Fibroblast of pulmonary artery (primary cell): ENCODE measurements at places on chromosomes 16 and 17.

- no peak for DNase-seq
Measured at GRCh38 chr16:4570086-4570485, 13.9 kb downstream of the C16orf96 start.

DNA sequence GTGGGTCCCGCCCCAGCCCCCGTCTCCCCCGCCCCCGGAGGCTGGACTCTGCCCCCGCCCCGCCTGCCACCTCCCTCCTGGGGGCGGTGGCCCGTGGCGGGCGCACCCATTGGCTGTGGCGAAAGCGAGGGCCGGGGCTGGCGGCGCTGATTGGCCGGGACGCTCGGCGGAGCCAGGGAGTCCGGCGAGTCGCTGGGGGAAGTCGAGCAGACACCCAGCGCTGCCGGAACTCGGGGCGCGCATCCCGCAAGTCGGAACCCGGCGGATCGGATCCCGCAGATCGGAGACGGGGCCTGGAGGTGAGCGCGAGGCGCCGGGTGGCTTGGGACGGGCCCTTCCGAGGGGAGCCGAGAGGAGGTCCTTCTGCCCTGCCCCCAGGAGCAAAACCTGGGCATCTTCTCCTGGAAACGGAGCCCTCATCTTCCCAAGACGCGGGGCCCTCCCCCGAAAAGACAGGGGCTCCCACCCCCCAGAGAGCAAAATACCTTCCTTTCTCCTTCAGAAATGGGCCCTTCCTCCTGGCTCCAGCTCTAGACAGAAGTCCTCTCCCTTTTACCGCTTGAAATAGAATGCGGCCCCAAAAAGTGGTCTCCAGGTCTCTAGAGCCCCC is at the start of gene ABAT:
Gene ABAT, plus strand, starts transcription at position 205 of the 610 bp plus-strand sequence. CDS start 61,123 bp downstream, outside the sequence.
- peak; percentile 68 for DNase-seq

DNA sequence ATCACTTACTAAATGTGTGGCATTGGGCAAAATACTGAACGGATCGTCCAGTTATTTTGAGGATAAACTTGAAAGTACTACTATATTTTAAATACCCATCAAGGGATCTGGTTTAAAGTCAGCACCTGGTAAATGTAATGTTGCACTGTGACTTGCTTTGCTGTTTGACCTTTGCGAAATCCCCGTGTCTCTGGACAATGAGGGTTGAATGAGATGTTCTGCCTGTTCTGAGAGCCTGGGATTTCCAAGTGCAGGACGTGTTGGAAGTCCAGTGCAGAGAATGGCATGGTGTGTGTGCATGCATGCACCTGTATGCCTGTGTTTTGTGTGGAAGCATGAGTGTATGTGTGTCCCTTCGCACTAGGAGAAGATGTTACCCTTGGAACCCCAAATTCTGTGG is 106.6 kb downstream of the N4BP1 start:
- no peak for DNase-seq

DNA sequence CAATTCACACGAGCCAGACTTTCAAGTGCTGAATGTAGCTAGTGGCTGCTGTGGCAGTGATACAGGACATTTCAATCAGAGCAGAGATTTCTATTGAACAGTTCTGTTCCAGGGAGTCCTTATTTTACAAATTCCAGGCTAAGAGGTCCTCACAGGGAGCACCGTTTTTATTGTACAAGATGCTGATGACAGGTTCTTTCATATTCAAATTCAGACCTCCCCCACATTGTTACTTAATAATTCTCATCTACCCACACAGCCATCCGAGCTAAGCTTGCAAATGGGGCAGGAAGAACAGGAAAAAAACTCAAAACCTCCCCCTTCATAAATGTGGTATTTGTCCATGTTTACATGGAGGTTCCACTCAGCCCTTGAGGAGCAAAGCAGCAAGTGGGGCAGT is 9.8 kb downstream of the GABARAPL2 start:
- DNase-seq = no peak

- no peak for DNase-seq
Measured at GRCh38 chr16:16144416-16144815, 78.9 kb downstream of the ABCC6 start.

DNA sequence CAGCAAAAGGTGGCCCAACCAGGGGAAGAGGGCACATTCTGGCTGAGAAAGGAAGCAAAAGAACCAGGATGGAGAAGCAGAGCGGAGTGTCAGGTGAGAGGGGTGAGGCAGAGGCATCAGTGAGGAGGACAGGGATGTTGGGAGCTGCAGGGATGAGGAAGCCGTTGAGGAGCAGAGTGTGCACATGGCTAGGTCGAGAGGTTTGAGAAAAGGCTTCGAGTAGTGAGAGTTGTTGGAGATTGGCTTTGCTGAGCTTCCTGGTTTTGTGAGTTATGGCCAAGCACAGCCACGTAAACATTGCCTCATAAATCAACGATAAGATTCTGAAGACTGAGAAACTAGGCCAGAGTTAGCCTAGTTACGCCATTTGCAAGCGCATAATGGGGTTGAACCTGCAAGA is 26.9 kb downstream of the DNAH2 start:
- DNase-seq = peak; percentile 20

- DNase-seq = no peak
Measured at GRCh38 chr16:54936979-54937670, 6.5 kb downstream of the IRX5 start.

- no peak for DNase-seq
Measured at GRCh38 chr16:88809676-88810165, 2.0 kb downstream of the APRT start.

GRCh38 chr16:58057784-58058183 is 32.2 kb downstream of the MMP15 start:
- no peak for DNase-seq

- DNase-seq = no peak
Measured at GRCh38 chr17:8744086-8744785, 400 bp downstream of the CCDC42 start.

DNA sequence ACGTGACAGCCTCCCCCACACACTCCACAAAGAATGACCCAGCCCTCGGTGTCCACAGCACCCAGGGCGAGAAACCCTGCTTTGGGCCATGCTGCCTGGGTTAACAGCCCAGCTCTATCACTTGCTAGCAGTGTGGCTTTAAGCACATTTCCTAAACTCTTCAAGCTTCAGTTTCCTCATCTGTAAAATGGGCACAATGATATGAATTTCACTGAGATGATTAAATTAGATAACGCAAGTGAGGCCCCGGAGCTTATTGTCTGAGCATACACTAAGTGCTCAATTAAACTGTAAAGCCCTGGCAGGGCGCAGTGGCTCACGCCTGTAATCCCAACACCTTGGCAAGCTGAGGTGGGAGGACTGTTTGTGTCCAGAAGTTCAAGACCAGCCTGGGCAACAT is 79.4 kb downstream of the LITAF start:
- no peak for DNase-seq

DNA sequence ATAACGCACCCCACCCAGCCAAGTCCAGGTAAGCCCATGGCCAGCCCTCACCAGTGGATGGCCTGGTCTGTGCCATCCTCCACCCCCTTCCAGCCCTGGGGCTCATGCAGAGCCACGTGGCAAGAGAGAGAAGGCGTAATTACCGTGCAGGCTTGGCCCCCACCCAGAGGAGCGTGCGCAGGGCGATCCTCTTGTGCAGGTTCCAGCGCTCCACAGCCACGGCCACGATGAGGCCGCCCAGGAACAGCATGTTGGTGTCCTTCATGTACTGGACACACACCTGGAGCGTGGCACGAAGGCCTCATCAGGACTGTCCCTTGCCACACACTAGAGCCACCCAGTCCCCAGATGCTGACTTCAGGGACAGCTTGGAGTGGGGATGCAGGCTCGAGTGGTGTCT is 6.7 kb downstream of the SLC13A5 start:
- DNase-seq = no peak

- DNase-seq = peak; percentile 78
Measured at GRCh38 chr17:75238684-75239191, 22.7 kb downstream of the GGA3 start.

- DNase-seq = peak; percentile 26
Measured at GRCh38 chr16:87457061-87457611, 35.7 kb downstream of the ZCCHC14 start.

DNA sequence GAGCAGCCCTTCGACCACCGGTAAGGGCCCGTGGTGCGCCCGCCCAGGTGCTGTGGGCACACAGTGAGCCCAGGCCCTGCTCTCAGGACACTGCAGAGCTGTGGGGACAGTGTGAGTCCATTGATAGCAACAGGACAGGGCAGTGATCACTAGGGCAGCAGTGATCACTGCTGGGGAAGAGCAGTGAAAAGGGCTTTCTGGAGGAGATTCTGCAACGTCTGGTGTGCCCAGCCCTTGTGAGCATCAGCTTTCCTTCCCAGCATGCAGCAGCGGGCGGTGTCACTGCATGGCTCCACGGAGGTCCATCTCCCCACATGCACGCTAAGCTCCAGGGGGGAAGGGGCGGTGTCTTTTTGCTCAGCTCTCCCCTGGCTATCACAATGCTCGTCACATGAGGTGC is 32.1 kb downstream of the MAP1LC3B start:
- DNase-seq = no peak

GRCh38 chr17:68057531-68057952 is 22.0 kb downstream of the KPNA2 start:
- peak; percentile 66 for DNase-seq

DNA sequence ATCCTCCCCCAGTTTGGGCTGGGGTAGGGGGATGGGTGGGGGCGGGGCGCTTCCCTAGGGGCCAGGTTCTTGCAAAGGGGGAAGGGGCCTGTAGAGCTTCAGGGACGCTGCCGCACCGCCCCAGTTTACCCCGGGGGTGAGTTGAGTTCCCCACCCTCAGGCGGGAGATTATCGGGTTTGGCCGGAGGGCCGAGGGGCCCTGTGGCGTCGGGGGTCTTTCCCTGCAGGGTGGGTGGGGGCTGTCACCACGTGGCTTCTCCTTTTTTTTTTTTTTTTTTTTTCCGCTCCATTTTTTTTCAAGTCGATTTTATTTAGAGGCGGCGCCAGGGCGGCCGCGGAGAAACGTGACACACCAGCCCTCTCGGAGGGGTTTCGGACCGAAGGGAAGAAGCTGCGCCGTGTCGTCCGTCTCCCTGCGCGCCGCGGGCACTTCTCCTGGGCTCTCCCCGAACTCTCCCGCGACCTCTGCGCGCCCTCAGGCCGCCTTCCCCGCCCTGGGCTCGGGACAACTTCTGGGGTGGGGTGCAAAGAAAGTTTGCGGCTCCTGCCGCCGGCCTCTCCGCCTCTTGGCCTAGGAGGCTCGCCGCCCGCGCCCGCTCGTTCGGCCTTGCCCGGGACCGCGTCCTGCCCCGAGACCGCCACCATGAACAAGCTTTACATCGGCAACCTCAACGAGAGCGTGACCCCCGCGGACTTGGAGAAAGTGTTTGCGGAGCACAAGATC is at the start of gene IGF2BP1:
Gene IGF2BP1, plus strand, starts transcription at position 283 of the 724 bp plus-strand sequence. Its CDS starts 361 bp downstream, at position 644.
- peak; percentile 73 for DNase-seq

DNA sequence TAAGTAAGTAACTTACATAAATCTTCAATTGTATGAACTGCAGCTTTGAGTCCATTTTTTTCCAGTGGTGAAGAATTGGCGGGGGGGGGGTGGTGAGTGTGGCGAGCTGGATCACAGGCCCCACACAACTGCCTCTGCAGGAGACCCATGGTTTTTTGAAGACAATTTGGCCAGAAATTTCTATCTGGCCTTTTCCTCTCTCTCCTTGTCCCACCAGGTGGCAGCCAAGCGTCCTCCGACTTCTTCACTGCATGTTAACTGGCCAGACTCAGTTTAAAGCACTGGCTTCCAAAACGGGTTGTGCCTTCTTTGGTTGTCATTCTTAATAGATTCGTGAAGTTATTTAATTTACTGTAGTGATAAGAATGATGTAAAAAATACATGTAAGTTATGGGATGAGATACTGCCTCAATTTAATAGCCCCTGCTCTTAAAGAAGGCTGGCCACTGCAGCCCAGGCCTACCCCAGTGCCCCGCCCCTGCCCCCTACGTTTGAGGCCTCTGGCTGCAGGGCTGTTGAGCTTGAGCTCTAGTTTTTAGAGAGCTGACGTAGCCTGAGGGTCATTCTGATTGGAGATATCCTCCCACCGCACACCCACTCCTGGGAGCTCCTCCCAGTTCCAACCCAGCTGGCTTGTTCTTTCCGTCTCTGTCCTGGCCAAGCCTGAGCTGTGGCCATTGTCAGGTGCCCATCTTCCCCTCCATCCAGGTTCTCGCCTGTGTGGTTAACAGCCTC is 36.4 kb downstream of the AKAP1 start:
- DNase-seq = peak; percentile 59

GRCh38 chr17:40354221-40355122 is 10.1 kb downstream of the GJD3 start:
- no peak for DNase-seq

DNA sequence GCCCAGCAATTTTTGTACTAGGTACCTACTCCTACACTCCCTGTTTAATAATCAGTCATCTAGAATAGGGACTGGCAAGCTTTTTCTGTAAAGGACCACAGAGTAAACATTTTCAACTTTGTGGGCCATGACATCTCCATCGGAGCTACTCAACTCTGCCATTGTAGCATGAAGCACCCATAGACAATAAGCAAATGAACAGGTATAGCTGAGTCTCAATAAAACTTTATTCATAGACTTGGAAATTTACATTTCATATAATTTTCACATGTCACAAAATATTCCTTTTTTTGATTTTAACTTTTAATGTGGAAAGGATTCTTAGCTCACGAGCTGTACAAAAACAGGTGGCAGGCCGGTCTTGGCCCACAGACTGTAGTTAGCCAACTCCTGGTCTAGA is 345.8 kb downstream of the SOX9 start:
- DNase-seq = no peak

DNA sequence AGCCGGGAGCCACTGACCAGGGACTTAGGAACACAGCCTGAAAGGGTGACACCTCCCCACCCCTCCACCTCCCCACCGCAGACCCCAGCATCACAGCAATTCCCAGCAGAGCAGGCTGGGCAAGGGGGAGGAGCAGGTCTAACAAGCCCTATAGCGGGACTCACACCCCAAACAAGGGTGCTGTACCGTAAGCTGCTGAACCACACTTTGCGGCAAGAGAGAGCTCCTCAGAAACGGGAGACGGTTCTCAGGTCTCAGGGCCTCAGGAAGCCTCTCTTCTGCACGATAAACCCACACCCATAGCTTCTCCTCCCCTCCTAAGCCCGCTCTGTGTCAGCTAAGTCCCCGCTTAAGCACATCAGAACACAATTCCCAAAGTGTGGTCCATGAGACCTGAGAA is 11.7 kb upstream of the COTL1 start:
- no peak for DNase-seq

- no peak for DNase-seq
Measured at GRCh38 chr16:54277845-54278703, 8.5 kb downstream of the IRX3 start.

- peak; percentile 8 for DNase-seq
Measured at GRCh38 chr16:74035816-74036215, 260.8 kb upstream of the PSMD7 start.
